ENCODE measurements at places on chromosomes 12 and 14.
A peak's percentile ranks its signal among the peaks of the same experiment; 100 is the strongest.

DNA sequence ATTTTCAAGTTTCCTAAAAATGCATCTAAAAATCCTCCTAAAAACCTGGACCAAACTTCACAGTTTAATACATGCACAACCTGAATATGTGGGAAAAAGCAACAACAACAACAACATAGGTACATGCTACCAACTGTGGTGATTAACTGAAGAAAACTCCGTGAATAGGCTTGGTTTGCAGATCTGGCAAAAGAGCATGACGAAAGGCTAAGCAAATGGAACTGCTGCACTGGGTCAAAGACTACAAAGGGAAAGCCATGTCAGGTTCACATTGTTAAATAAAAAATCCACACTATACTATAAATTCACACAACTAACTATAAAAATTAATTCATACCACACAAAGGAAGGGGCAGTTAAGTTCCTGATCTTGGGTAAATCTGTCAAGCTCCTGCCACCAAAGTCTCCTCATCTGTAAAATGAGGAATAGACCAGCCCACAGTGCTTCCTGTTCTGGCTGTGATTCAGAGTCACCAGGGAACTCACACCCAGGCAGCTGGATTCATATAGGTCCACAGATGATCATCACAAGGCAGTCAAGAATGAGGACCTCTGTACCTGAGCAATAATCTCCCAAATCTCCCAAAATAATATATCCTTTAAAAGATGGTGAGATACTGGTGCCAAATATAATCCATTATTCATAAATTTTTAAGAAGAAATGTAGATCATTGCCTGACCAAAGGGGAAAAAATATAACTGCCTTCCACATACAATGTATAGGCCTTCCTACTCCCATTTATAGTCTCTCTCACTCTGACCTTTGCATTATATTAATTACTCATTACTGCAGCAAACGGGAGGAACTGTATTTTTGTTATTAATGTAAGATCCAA lies 7.0 kb downstream of the CORO1C start:
- peak; percentile 19 for DNase-seq

GRCh38 chr12:68557011-68557730 lies 53.5 kb upstream of the RAP1B start:
- DNase-seq, result no peak

DNA sequence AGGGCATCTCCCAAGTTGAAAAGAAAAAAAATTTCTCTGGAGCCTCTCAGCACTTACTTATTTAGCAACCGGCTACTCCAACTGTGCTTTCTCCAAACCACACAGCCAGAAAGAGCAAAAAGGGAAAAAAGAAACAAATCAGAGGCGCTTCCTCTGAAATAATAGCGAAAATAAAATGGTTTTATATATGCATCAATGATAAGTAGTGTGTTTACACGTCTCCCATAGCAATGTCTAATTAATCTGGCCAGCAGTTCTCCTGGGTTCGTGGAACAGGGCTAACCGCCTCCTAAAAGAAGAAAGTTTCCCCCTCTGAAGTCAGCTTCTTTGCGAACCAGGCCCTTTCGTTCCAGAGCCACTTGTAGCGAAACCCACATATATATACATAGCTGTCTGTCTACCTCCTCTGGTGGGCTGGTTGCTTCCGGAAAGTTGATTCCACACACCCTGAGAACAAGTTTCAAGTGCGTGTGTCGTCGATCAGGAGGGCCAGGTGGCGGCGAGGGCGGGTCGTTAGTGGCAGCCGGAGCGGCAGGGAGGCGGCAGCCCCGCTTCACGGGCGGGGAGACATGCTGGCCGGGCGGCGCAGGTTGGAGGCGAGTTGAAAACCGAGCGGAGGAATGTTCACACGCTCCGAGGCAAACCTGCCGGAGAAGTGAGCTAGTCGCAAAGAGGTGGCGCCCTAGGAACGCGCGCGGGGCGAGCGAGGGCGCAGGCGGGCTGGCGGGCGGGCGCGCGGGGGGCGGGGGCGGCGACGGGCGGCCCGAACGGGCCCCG lies 2.7 kb downstream of the PTHLH start:
- DNase-seq, result peak; percentile 70

- DNase-seq, result no peak
These were observed 105.7 kb downstream of the PLEKHA5 start for GRCh38 chr12:19234981-19235871.

GRCh38 chr12:124507188-124508109 lies 60.0 kb downstream of the NCOR2 start:
- DNase-seq, result no peak

DNA sequence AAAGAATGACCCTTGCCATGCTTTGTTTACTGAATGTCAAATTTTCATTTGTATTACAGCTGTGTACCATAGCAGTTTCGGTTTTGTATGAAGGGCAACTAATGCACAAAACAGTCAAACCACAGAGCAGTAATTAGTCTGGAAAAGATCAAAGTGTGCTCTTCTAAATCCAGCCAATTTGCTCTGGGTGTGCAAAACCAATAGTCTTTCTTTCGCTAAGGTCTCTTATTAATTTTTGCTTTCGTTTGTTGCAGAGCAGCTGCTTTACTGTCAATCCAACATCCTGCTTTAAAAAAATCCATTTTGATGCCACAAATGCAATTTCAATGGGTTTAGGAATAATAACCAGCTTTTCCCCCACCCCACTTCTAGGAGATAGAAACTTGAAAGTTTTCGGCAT lies 114.2 kb downstream of the BRMS1L start:
- DNase-seq, result no peak
